ENCODE measurements at places on chromosomes 4 and X.

DNA sequence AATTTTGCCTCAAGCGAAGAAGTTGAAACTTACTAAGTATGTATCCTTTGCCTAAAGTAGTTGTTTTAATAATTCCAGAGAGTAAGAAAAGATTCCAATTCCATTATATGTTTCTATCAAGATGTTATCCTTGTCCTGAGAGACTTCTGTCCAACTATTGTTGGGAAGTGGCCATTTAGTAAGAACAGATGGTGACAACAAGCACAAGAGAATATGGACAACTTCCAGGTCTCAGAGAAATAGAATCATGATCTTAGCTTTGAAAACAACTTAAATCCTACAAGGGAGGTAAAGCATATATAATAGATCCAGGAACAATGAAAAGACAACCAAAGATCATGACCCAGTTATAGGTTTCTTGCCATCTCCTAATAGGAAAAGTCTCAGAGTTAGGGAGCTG is 486.6 kb upstream of the PCDH10 start:
- DNase-seq, result no peak

DNA sequence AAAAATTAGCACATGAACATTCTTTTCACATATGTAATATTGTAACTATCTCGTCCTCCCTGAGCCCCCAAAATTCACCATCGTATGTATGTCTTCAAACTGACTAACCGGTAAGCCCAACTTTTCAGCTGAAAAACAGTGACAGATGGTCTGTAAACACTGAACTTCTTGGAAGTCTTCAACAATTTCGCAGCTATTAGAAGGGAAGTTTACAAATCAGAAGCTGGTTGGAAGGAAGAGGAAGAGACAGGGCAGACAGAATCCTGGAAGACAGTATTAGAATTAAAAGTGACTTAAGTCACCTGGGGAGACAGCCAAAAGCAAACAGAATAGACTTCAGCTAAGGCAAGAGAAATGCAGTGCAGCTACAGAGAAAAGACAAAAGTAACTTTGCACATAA is 858.4 kb downstream of the ADGRL3 start:
- no peak for DNase-seq

- DNase-seq, result no peak
These were observed 2289.6 kb downstream of the ARAP2 start for GRCh38 chr4:33954759-33955158.

DNA sequence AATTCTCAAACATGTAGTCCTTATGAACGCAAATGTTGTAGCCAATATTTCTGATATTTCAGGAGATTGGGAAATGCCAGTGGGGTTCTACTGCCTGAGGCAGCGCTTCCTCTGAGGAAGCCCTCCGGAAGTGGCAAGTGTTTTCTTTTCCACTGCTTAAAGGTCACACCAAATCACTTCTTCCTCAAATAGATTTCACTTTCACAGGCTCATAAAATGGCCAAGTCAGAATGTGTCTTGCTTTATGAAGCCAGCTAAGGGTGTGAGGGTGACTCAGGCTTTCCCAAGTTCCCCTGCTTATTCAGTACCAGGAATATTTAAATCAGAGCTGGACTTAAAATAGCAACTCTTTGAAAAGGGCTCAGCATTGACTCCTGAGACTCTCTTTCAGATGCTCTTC is 514.2 kb upstream of the DIPK2B start:
- no peak for DNase-seq

- DNase-seq, result no peak
These were observed 161.5 kb upstream of the WDR1 start for GRCh38 chr4:10278071-10278470.

GRCh38 chr4:60799214-60799613 is 400.9 kb upstream of the ADGRL3 start:
- no peak for DNase-seq
